Calu3 (cell line): ENCODE measurements at places on chromosomes 13 and 19. TPM values are rescaled to one million over a fixed set of nuclear protein-coding genes. Genes with fewer than 3 reads are reported as not detected.

- H3K27ac ChIP-seq: no peak overlapping the region
- no peaks in the 10 kb centered on the region for H3K27me3 ChIP-seq
- no peaks in the 10 kb centered on the region for H3K36me3 ChIP-seq
- H3K4me1 ChIP-seq: no peaks in the 10 kb centered on the region
Observed at GRCh38 chr13:85709721-85710120, 89.5 kb downstream of the SLITRK6 start.

DNA sequence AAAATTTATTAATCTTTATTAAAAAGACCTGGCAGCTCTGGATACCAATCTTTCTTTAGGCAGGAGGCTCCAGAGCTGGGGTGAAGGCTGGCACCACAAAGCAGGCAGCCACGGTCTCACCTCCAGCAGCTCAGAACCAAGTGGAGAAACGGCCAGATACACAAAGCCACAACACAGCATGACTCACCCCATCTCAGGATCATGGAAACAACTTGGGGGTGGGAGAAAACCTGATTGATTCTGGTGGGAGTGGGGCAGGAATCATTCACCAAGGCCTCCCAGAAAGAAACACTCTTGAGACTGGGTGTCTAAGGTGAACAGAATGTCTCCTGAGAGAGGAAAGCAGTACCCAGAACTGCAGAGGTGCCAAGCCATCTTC, 64.2 kb downstream of the CRYL1 start:
- H3K27ac ChIP-seq: no peak overlapping the region
- DNase-seq: no peak
- no peaks in the 10 kb centered on the region for H3K36me3 ChIP-seq
- peaks cover 31% of the 10 kb centered on the region for H3K4me1 ChIP-seq

DNA sequence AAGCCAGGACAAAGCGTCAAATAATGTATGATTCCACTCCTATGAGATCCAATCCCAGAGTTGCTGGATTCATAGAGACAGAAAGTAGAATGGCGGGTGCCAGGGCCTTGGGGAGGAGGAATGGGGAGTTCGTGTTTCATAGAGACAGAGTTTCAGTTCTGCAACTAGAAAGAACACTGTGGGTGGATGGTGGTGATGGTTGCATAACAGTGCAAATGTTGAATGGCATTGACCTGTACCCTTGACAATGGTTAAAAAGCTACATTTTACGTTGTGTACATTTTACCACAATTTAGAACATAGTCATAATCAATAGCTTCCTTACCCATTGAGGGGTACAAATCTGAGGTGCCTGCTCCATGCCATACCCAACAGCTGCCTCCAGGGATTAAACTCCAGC, 33.4 kb downstream of the MBD3L2B start:
- no peak overlapping the region for H3K27ac ChIP-seq
- peaks cover 34% of the 10 kb centered on the region for H3K27me3 ChIP-seq
- no peak overlapping the region for H3K4me3 ChIP-seq

Gene GNA15
- 5.9 and 6.5 TPM in 2 replicates for total RNA-seq

GRCh38 chr13:102657630-102658029, 37.2 kb downstream of the METTL21C start:
- H3K36me3 ChIP-seq: no peaks in the 10 kb centered on the region
- DNase-seq: no peak
- H3K27ac ChIP-seq: no peak overlapping the region
- no peak overlapping the region for H3K4me3 ChIP-seq

Gene CBARP
- total RNA-seq: 4.2 and 5.7 TPM in 2 replicates

DNA sequence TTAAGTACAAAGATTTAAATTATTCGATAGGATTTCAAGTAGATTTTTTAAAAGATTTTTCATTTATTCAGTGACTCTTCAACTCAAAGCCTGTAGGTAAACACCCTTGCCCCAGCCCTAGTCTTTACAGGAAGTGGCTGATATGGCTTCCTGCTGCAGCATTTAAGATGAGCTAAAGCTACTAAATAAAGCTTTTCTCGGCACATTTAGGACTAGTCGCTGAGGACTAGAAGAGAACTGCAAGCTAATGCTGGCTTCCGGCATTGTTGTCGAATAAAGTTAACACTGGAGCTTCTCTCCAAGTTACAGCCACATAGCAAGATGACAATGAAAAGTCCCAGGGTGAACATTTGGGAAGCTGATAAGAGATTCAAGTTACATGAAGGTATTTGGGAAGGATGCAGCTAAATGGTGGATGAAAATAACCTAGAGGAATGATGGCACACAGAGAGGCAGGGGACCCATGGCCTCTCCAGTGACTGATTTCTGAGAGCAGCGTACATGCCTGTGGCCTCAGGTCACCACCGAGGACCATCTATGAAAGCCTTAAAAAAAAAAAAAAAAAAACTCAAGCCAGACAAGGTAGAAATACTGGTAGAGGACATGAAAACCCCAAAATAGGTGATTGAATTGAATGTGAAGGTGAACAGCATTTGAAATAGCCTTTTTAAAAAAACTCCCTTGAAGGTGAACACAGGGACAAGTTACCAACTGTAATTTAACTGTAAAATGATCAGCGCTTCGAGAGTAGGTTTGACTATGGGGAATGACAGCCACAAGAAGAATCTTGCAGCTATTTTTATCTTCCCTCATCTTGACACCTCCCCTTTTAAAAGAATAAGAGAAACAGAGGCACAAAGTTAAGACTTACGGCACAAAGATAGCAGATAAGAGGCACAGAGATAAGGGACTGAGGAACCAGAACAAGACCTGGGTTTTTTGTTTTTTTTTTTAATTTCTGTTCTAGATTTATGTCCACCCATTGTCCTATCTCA, 155.4 kb downstream of the DCT start:
- DNase-seq: no peak
- H3K27ac ChIP-seq: no peak overlapping the region
- no peaks in the 10 kb centered on the region for H3K27me3 ChIP-seq
- no peak overlapping the region for H3K4me3 ChIP-seq

- DNase-seq: no peak
- no peaks in the 10 kb centered on the region for H3K4me1 ChIP-seq
- H3K27ac ChIP-seq: no peak overlapping the region
- H3K36me3 ChIP-seq: no peaks in the 10 kb centered on the region
- H3K4me3 ChIP-seq: no peak overlapping the region
- H3K27me3 ChIP-seq: no peaks in the 10 kb centered on the region
Observed at GRCh38 chr13:101978552-101979315, 423.1 kb downstream of the FGF14 start.

- no peaks in the 10 kb centered on the region for H3K4me1 ChIP-seq
- no peak for DNase-seq
- no peaks in the 10 kb centered on the region for H3K36me3 ChIP-seq
- no peak overlapping the region for H3K27ac ChIP-seq
- peaks cover 12% of the 10 kb centered on the region for H3K27me3 ChIP-seq
Observed at GRCh38 chr13:21999666-22000065, 328.8 kb downstream of the FGF9 start.

Gene PEG3
- 0.09 TPM in 1 of 2 replicates, not detected in the other for total RNA-seq

Gene ATP4A
- not detected in 2 replicates for total RNA-seq

GRCh38 chr19:29795461-29796172, 16.2 kb upstream of the CCNE1 start:
- H3K27me3 ChIP-seq: peaks cover 79% of the 10 kb centered on the region
- DNase-seq: no peak
- H3K4me3 ChIP-seq: no peak overlapping the region
- H3K4me1 ChIP-seq: no peaks in the 10 kb centered on the region
- no peaks in the 10 kb centered on the region for H3K36me3 ChIP-seq

DNA sequence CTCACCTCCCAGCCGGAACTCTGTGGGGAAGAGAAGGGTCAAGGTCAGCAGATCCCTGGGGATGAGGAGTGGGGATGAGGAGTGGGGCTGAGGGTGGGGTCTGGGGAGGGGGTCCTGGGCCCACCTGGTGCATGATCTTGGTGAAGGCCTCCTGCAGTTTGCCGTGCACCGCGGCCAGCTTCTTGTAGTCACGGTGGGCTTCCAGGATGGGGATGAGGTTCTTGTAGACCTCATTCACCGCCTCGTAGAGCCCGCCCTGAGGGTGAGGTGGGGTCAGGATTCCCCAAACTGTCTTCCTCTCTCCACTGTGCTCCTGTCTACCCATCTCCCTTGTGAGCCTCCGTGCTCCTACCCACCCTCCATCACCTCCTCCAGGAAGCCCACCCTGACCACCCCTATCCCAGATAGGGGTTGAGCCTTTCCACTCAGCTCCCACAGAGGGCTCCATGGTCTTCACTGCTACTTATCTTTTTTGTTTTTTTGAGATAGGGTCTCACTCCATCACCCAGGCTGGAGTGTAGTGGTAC, 6.8 kb upstream of the KANK2 start:
- H3K4me1 ChIP-seq: peaks cover 20% of the 10 kb centered on the region
- no peak overlapping the region for H3K4me3 ChIP-seq
- peaks cover 28% of the 10 kb centered on the region for H3K36me3 ChIP-seq
- no peak for DNase-seq

DNA sequence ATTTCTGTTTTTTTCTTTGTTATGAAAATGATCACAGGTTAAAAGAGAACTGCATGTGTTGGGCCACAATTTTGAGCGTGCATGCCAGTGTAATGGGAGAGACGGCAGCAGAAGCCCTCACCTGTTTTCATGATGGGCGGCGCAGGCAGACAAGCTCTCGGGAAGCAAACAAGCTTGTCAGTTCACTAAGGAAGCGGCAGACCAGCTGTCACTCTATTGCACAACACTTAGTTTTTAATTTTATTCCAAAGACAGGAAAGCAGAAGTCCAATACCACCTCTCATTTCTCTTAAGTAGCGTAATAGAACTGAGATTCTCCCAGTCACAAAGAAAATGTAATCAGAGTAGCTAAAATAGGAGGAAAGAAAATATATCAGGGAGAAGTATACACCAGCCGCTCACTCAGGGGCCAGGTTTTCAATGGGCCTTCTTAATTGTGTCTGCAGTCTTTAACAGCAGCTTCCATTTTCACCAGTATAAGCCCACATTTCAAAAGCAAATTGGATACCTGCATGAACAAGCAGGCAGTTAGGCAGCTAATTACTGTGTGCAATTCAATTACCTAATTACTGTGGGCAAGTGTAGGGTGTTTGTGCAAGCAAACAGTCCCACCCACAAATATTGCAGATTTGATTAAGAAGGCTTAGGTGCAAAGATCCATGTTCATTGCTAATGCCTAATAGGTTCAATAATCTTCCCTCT, 711.4 kb downstream of the DIAPH3 start:
- no peaks in the 10 kb centered on the region for H3K4me1 ChIP-seq
- no peak overlapping the region for H3K27ac ChIP-seq
- no peaks in the 10 kb centered on the region for H3K27me3 ChIP-seq
- no peak overlapping the region for H3K4me3 ChIP-seq
- DNase-seq: no peak

Gene ANGPTL8
- not detected in 2 replicates for total RNA-seq

- H3K36me3 ChIP-seq: no peaks in the 10 kb centered on the region
- no peak overlapping the region for H3K27ac ChIP-seq
- no peaks in the 10 kb centered on the region for H3K4me1 ChIP-seq
Observed at GRCh38 chr13:41516166-41516565, 58.8 kb downstream of the RGCC start.

Gene ZNF570
- total RNA-seq: 2.9 and 3.3 TPM in 2 replicates

Gene CGB8
- total RNA-seq: 0.54 and 0.56 TPM in 2 replicates

DNA sequence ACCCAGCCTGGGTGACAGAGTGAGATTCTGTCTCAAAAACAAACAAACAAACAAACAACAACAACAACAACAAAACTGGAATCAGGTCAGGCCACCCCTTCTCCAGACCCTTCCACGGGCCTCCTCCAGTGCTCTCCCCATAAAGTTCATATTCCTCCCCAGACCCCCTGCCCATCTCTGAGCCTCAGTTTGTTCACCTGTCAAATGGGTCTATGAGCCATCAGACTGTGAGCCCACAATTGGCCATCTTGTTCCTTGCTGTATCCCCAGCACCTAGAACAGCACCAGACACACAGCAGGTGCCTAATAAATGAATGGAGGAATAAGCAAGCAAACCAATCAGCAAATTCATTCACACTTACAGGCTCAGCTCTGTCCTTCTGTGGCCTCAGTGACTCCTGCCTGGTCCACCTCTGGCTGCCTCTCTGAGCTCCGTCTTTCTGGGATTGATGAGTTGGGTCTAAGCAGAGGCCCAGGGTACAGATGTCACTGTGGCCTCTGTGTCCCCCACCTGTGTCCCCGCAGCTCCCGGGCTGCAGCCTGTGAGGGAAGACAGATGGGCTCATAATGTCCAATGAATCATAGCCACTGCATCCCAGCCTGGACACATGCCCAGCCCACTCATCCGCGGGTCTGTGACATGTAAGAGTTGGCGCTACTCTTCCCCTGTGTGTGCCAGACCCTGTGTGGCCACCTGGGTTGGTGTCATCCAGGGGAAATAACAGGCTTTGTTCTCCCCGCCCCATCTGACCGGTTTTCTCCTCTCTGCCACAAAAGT, 19.6 kb upstream of the PTPRS start:
- peaks cover 58% of the 10 kb centered on the region for H3K27me3 ChIP-seq
- H3K4me3 ChIP-seq: no peak overlapping the region
- DNase-seq: peak; percentile 13
- H3K27ac ChIP-seq: no peak overlapping the region
- H3K36me3 ChIP-seq: peaks cover 5% of the 10 kb centered on the region
- no peaks in the 10 kb centered on the region for H3K4me1 ChIP-seq

Gene ZNF829
- 2.6 and 3.0 TPM in 2 replicates for total RNA-seq

DNA sequence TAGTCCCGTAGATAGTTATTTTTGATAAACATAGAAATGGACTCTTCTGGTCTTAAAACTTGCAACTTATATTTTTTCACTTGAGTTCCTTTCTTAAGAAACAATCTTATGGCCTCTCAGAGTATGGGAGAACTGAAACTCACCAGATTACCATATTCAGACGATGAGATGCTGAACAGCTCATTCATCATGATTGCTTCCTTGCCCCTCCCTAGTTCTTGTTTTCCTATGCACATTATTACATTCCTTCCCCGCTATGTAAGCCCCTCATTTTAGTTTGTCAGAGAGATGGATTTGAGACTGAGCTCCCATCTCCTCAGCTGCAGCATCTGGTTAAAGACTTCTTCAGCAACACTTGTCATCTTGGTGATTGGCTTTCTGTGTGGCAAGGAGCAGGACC, 158.5 kb downstream of the SLITRK6 start:
- no peaks in the 10 kb centered on the region for H3K4me1 ChIP-seq
- no peak overlapping the region for H3K4me3 ChIP-seq
- H3K27me3 ChIP-seq: no peaks in the 10 kb centered on the region
- no peak overlapping the region for H3K27ac ChIP-seq

DNA sequence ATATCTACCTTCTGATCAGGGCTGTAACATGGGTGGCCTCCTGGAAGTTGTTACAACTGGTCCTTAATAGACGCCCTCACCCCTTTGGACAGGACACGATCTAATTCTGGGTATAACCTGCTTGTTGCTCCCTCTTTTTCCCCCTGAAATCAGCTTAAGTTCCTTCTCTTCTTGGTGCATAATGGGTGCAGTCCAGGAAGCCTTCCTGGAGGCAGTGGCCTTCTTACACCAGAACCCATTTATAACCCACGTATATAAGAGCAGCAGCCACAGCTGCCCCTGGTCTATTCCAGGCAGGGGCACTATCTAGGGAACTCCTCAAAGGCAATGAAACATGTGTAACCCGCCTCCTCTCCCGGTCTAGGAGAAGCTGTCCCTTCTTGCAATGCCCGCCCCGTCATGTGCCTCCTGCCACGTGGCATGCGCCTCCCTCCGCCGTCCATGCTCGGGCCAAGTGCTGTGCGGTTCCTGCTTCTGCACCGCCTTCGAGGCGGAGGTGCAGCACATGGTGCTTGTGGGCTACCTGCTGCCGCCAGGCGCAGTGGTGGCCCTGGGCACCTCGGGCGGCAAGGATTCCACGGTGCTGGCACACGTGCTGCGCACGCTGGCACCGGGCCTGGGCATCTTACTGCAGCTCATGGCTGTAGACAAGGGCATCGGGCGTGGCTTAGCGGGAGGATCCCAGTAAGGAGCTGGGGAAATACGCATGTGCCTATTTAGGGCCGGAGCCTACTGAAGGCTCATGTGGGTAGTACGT, 27.3 kb downstream of the ZNF175 start:
- DNase-seq: no peak
- no peak overlapping the region for H3K27ac ChIP-seq
- no peak overlapping the region for H3K4me3 ChIP-seq
- H3K4me1 ChIP-seq: peaks cover 20% of the 10 kb centered on the region
- peaks cover 11% of the 10 kb centered on the region for H3K27me3 ChIP-seq

Gene DGKH
- 18.9 and 19.1 TPM in 2 replicates for total RNA-seq
